ENCODE measurements at places on chromosomes 7 and 10.

- no peak for DNase-seq
Observed at GRCh38 chr10:60801522-60801921, 23.2 kb downstream of the CDK1 start.

DNA sequence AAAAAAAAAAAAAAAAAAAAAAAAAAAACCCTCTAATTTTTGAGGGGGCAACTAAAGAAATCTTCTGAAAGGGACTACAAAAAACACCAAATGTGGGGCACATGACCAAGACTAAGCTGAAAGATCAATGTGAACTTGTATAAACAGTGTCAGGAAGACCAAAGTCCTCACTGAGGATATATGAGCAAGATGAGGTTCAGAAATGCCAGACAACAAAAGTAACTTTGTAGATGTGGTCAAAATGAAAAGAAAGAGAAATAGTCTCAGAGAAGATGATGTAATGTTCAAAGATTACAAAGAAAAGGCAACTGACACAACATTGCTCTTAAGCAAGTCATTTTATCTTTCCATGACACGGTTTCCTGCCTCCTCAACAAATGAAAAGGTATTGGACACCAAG, 48.7 kb upstream of the PTPRZ1 start:
- no peak for DNase-seq

DNA sequence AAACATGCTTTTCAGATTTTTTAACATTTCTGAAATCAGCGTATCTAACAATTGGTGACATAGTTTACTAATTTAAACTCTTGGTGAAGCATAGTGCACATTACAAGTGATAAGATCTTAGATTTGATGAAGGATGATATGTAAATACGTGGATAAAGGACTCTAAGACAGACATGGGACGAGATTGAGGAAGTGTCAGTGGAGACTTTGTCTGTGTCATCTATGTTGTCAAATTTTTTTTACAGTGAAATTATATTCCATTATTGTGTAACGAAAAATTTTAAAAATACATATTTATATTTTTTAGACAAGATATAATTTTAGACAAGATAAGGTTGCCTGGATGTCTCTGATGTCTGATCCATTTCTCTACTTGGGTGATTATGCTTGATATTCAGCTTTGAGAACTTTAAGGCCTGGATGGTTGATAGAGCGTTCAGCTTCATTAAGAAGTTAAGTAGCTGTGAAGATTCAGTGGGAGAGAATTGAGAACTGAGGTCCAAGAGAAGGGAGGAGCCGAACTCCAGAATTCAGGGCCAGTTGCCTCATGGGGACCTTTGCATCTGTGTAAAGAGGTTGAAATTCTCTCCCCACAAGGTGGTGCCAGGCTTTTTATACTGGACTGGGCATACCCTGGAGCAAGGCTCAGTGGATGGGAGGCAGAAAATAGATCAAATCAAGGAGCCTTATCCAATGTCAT, 62.7 kb downstream of the KAT6B start:
- DNase-seq = no peak

DNA sequence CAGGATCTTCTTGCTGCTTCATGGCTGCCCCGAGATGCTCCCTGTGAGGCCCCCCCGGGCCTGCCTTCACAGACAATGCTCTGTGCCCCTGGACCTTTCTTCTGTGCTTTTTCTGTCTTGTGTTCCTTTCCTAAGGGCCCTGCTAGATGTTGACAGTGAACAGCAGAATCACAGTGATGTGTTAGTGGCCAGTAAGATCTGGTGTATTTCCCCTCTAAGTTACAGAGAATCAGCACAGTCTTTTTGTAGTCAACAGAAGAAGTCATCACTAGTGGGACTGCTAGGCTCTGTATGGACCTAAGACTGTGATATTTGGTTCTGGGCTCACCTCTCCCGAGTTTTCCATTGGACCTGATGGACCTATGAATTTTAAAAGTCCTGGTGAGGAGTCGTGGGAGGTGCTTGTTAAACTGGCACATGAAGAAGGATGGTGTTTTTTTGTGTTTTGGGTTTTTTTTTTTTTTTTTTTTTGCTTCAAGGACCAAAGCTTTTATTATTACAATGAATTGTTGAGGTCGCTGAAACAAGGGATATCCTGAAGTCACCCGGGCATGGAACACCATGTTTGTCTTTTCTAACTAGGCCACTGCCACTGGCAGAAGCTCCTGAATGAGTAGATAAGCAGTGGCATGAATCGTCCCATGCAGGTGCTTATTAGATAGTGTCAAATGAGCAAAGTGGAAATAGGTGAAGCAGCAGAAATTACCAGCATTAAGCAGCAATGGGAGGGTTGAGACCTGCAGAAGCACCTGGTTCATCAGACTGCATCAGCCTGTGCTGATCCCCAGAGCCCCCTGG, 194.8 kb downstream of the CELF2 start:
- no peak for DNase-seq

- no peak for DNase-seq
Observed at GRCh38 chr7:144415858-144416257, 12.4 kb upstream of the NOBOX start.

GRCh38 chr7:6480323-6480660, 32.5 kb upstream of the DAGLB start:
- DNase-seq = no peak

GRCh38 chr10:35217455-35217854, 90.8 kb downstream of the CREM start:
- no peak for DNase-seq

- DNase-seq = no peak
Observed at GRCh38 chr7:116696707-116697106, 24.7 kb downstream of the MET start.

DNA sequence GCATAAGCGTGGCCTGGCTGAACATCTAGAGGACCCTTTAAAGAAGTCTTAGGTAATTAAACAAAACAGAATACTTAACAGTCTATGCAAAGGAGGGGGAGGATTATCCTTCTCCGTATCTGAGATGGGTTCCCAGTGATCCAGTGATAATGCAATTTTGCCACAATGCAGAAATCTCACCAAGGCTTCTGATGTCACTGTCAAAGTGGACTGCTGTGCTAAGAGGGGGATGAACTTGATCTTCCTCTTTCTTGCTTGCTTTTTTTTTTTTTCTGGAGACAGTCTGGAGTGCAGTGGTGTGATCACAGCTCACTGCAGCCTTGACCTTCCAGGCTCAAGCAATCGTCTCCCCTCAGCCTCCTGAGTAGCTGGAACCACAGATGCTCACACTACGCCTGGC, 30.8 kb downstream of the GATA3 start:
- no peak for DNase-seq
